Tracheal epithelial cell (primary cell): ENCODE measurements at places on chromosomes 12 and 14. TPM values are rescaled to one million over a fixed set of nuclear protein-coding genes. Genes with fewer than 3 reads are reported as not detected.

Gene LIN7A
- 1.4 TPM in 1 of 2 replicates, not detected in the other for total RNA-seq

Gene TRMT61A
- 11.3 and 12.8 TPM in 2 replicates for total RNA-seq

Gene SLC6A12
- total RNA-seq, result 0.48 TPM in 1 of 2 replicates, not detected in the other

Gene SOAT2
- total RNA-seq, result not detected in 2 replicates

Gene MORN3
- total RNA-seq, result under 0.01 and 0.21 TPM in 2 replicates

Gene IL31
- total RNA-seq, result not detected in 2 replicates

Gene ANKS1B
- 0.48 TPM in 1 of 2 replicates, not detected in the other for total RNA-seq

Gene RNF212B
- total RNA-seq, result not detected in 2 replicates

Gene ITGA7
- 0.43 and 1.7 TPM in 2 replicates for total RNA-seq

Gene MANSC4
- not detected in 2 replicates for total RNA-seq

Gene SLC4A8
- 0.43 and 0.48 TPM in 2 replicates for total RNA-seq

Gene PIK3C2G
- total RNA-seq, result under 0.01 and 0.21 TPM in 2 replicates

Gene FAIM2
- not detected in 2 replicates for total RNA-seq

Gene TPPP2
- not detected in 2 replicates for total RNA-seq

Gene FSCB
- total RNA-seq, result not detected in 2 replicates

Gene LGR5
- not detected in 2 replicates for total RNA-seq

Gene ACSS3
- total RNA-seq, result 0.64 and 2.9 TPM in 2 replicates

Gene NPAS3
- total RNA-seq, result under 0.01 and 0.24 TPM in 2 replicates

Gene SPIC
- not detected in 2 replicates for total RNA-seq

Gene DDN
- 0.43 and 0.48 TPM in 2 replicates for total RNA-seq

Gene NCOR2
- 34.7 and 41.1 TPM in 2 replicates for total RNA-seq

Gene TTC6
- total RNA-seq, result under 0.01 and 0.21 TPM in 2 replicates

Gene TROAP
- total RNA-seq, result 1.5 and 1.7 TPM in 2 replicates

Gene JPH4
- total RNA-seq, result not detected in 2 replicates

Gene KRT6B
- 310 and 1,936 TPM in 2 replicates for total RNA-seq

Gene METTL25
- 3.6 and 7.7 TPM in 2 replicates for total RNA-seq

Gene TRIM9
- 0.21 TPM in 1 of 2 replicates, not detected in the other for total RNA-seq

Gene ASCL4
- total RNA-seq, result not detected in 2 replicates

Gene SPPL3
- 5.5 and 9.2 TPM in 2 replicates for total RNA-seq

Gene CYP27B1
- total RNA-seq, result 3.2 and 6.5 TPM in 2 replicates

Gene BAG5
- 34.2 and 39.0 TPM in 2 replicates for total RNA-seq

Gene PSME2
- 33.7 and 78.8 TPM in 2 replicates for total RNA-seq

Gene CLEC7A
- 0.48 TPM in 1 of 2 replicates, not detected in the other for total RNA-seq

Gene STAC3
- 1.1 TPM in 1 of 2 replicates, not detected in the other for total RNA-seq

Gene TAS2R14
- 0.96 and 1.9 TPM in 2 replicates for total RNA-seq

Gene GLIPR1L1
- total RNA-seq, result not detected in 2 replicates

Gene ANKRD33
- not detected in 2 replicates for total RNA-seq

Gene STRAP
- total RNA-seq, result 74.5 and 86.3 TPM in 2 replicates
